ENCODE measurements at places on chromosomes 4 and X.

DNA sequence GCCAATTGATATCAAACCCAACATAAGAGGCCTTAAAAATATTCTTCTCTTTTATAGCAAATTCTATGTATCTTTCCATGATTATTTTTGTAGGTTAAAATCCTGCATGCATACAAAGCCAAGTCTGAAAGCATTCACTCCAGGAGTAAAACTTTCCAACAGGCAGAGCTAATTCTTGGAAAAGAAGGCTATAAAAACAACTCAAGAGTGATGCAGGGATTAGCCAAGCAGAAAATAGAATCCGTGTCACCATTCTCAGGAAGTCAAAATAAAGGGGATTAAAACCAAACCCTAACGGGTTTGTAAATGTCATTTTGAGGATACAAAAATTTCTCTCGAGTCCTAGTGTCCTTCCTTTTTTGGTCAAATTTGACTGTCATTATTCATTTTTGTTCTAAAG, 412.4 kb downstream of the DMD start:
- DNase-seq = no peak

DNA sequence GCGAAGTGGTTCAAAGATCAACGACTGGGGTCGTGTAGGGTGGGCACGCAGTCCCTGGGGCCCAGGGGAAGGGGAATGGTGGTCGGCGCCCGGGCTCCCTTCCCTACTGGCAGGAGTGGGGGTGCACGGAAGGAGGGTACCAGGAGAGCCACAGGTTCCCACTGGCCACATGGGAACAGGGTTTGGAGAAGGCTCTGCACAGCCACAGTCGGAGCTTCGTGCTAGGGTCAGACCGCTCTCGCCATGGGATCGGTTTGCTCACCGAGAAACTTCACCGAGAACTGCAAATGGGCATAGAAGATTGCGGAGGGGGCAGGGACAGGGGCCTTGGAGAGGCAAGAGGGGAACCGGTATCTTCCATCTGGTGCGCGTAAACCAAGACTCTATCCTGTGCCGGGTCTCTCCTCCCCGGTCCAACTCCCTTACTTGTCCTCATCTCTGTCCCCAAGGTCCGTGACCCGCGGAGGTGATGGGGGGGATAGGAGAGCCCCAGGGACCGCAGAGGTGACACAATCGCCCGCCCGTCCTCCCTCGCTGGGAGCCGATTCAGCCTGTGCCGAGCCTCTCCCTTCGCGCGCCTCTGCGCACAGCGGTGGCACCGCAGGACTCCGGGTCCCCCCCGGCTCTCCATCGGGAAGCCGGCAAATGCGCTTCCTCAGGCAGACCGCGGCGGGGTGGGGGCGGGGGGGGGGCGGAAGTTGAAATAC, 1.0 kb downstream of the SCD5 start:
- no peak for DNase-seq

DNA sequence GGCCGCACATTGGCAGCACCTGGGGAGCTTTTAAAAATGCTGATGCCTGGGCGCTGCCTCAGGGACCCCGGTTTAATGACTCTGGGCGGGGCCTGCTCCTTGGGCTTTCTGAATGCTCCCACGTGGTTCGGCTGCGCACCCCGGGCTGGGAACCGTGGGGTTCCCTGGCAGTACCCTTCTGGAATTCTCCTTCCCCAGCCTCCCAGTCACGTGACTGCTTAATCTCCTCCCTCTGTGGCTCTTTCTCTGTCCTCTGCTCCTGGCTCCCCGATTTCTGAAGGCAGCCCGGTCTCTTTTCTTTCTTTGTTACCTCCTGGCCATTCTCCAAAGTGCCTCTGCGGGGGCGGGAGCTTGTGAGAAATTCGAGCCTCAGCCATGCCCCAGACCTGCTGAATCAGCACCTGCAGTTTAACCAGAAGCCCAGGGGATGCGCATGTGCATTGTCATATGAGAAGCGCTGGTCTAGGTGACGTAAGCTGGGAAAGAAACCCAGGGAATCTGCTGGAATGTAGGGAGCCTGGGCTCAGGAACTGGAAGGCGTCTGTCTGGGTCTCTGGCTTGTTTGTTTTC, 16.6 kb downstream of the CLCN4 start:
- no peak for DNase-seq

DNA sequence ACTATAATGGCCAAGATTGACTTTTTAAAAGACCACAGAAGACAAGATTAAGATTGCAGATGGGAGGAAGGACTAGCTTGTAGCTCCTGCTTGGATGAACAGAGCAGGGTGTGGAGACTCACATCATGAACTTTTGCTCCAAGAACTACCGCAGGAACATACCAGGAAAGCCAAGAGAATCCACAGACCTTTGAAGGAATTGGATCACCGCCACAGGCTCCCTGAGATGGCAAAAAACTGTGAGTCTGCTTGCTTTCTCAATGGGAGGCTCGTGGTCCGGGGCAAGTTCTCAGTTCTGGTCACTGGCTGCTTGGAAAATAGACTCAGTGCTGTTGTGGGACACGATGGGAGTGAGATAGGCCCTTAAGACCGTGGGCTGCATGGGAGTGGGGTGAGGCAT, 276.6 kb downstream of the CCSER1 start:
- no peak for DNase-seq

- no peak for DNase-seq
These were observed 78.4 kb upstream of the FUNDC1 start for GRCh38 chrX:44621078-44621477.

- no peak for DNase-seq
These were observed 24.4 kb upstream of the DYNLT3 start for GRCh38 chrX:37871626-37872302.

DNA sequence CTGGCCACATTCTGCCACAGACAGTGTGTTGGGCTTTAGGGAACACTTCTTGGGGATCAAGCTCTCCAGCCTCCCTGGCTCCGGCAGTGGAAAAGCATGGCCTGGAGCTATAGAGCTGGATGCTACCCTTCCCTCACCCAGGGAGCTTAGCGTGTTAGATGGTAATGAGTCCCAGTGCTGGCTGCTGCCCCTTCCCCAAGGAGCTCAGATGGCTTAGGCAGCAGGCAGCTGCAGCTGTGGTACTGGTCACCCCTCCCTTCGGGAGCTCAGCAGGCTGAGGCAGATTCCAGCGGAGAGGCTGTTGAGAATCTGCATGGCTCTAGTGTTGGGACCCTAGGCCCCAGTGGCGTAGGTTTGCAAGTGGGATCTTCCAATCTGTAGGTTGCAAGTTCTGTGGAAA, 19.5 kb downstream of the TMEM144 start:
- DNase-seq = no peak

- DNase-seq = no peak
These were observed 70.5 kb upstream of the MXD4 start for GRCh38 chr4:2332201-2332975.

DNA sequence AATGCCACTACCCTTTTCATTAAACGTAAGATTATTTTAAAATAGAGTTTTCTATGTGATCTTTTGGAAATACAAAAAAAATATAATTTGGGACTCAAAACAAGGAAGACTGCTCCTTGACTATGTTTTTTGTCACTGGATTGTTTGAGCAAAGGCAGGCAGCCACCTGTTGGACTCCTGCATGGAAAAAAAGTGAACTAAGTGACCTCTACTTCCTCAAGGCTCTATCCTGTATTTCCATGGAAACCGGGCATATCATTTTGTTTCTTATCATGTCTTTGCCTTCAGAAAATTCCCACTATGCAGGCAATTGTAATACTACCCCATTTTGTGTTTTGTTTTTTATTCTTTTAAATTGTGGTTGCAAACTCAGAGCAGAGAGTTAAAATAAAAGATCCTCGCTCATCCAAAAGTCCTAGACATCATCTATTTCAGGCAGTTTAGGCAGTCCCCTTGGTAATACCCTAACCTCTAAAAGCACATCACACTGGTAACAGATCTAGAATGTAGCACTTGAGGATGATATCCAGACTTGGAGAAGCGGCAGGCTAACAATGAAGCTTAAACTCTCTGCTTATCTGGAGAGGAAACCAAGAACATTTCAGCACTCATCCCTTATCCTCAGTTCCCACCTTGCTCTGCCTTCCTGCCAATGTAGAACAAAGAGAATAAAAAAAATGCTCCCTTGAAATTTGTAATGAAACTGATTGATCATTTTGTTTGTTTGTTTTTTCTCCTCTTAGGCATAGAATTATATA, 165.7 kb downstream of the BANK1 start:
- no peak for DNase-seq

DNA sequence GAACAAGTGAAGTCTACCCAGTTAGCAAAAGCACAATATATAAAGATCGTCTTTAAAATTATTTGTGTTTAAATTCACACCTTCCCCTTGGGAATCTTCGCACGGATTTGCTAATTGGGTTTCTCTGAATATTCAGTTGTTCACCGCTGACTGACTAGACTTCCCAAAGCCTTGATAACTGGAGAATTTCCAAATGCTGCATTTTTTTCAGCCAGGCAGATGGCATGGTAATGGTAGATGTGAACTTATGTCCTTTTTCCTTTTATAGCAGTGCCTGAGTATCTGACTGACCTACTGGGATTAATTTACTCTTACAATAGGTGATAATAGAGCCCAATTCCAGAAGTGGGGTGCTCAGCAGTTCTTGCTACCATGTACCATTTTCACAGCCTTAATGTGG, 548.1 kb downstream of the PACRGL start:
- no peak for DNase-seq

DNA sequence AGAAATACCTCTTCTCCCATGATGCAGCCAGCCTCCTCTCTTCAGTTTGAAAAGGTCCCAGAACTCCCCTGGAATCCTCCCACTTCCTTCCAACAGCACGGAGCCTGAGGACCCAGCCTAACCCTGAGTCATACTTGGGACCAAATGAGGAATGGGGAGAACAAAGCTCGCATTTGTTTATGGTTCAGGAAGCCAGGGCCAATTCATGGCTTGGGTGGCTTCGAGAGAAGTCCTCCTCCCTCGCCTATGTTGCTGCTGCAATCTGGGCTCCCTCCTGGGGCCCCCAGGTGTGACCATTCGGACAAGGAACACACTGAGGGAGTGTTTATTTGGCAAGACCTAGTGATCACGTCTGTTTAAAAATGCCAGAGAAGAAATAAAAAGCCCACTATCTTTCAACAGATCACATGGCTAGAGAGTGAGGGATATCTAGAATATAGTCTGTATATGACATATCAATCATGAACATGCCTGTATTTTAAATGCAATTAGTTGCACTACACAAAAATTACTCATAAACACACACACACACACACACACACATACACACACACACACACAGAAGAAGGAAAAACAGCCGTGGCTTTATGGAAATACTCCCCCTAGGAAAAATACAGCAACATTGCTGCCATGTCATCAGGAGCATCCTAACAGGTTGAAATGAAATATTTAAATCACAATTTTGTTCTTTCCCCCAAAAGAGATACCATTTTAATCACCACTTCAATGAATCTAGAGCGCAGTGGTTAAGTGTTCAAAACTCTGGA, 155.7 kb upstream of the MAP3K15 start:
- DNase-seq = no peak

Measured in stimulated activated CD8-positive, alpha-beta memory T cell treated with anti-CD3 and anti-CD28 coated beads, Interleukin-2, amount 100 ng/mL, for 1 hour (primary cell).